ENCODE measurements at places on chromosomes 16 and 17. TPM values are rescaled to one million over a fixed set of nuclear protein-coding genes. Genes with fewer than 3 reads are reported as not detected.

GRIN2A gene
- not detected for total RNA-seq

- DNase-seq = no peak
- H3K4me1 ChIP-seq = no peaks in the 10 kb centered on the region
- H3K27ac ChIP-seq = no peak overlapping the region
- H3K36me3 ChIP-seq = no peaks in the 10 kb centered on the region
Measured at GRCh38 chr16:2422123-2422867, 7.0 kb upstream of the CCNF start.

- no peaks in the 10 kb centered on the region for H3K36me3 ChIP-seq
- H3K27me3 ChIP-seq = no peaks in the 10 kb centered on the region
- no peak for DNase-seq
- H3K27ac ChIP-seq = no peak overlapping the region
- H3K4me1 ChIP-seq = no peaks in the 10 kb centered on the region
Measured at GRCh38 chr17:4849011-4849536, 15.9 kb downstream of the MINK1 start.

KRT20 gene
- total RNA-seq = not detected

DNA sequence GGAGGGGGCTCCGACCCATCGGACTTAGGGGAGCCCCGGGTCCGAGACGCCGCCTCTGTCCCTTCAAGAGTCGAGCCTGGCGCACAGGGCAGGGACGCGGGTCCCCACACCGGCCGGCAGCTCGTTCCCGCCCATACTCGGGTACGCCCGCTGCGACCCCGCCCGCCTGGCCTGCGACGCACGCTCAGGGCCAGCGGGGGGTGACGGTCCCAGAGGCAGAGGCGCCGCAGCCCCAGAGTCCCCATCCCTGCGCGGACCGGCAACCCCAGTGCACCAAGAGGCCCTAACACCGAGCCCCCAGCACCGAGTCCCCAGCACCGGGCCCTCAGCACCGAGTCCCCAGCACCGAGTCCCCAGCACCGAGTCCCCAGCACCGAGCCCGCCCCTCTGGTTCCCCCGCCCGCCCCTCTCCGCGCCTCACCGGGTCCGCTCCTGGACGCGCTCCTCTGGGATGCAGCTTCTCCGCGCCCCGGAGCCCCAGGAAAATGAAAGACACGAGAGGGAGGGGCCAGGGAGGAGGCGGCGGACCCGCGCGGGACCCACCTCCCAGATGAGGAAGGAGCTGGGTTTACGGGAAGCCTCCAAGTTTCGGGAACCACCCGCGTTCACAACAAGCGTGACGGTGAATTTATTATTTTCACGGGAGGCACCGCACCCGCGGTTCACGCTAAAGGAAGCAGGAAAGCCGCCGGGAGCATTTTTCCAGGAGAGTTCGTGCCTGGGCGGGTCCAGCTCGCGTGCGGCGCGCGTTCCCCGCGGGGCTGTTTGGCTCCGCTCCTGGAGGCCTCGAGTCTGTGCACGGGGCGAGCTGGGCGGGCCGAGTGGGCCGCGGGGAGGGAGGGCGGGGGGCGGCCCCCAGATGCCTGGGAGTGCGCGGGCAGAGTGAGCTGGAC, at the start of gene SECTM1:
Gene SECTM1 (minus strand): TSS at position 488 of the 893 bp plus-strand sequence. CDS start 6,526 bp downstream, outside the sequence.
- H3K36me3 ChIP-seq = no peaks in the 10 kb centered on the region
- H3K27ac ChIP-seq = peak within 1 kb of the TSS; percentile 97
- no peak for DNase-seq
- H3K27me3 ChIP-seq = no peaks in the 10 kb centered on the region
- peak within 1 kb of the TSS; percentile 55 for H3K4me3 ChIP-seq
- peaks cover 5% of the 10 kb centered on the region for H3K4me1 ChIP-seq

NACA2 gene
- not detected for total RNA-seq

DNA sequence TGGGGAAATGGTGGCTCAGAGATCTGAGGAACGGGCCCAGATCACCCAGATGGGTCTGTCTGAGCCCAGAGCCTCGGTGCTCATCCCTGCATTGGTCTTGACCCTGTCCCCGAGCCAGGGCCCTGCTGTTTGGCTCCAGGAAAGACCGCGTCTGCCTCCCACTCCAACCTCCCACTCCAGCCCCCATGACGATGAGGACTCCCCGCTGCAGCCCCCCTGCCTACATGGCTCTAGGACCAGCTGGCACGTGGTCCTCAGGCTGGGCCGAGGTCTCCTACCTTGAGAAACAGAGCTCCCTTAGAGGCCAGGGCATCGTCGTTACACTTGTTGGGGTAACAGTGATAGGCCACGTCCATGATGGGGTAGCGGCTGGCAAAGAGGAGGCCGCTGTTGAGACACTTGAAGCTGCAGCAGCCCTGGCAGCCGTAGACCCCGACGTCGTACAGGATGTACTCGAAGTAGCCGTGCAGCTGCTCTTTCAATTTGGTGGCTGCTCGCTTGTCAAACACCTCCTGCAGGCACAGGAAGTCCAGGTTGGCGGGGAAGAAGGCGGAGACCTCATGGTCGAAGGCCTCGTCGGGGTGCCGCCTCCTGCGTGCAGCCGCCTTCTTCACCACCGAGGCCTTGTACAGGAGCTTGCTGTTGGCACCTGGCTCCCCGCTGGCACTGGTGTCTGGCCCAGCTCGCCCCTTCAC, 59.9 kb downstream of the PRMT7 start:
- H3K4me1 ChIP-seq = peaks cover 13% of the 10 kb centered on the region
- DNase-seq = no peak
- H3K27me3 ChIP-seq = no peaks in the 10 kb centered on the region
- no peaks in the 10 kb centered on the region for H3K36me3 ChIP-seq
- H3K4me3 ChIP-seq = no peak overlapping the region

DNA sequence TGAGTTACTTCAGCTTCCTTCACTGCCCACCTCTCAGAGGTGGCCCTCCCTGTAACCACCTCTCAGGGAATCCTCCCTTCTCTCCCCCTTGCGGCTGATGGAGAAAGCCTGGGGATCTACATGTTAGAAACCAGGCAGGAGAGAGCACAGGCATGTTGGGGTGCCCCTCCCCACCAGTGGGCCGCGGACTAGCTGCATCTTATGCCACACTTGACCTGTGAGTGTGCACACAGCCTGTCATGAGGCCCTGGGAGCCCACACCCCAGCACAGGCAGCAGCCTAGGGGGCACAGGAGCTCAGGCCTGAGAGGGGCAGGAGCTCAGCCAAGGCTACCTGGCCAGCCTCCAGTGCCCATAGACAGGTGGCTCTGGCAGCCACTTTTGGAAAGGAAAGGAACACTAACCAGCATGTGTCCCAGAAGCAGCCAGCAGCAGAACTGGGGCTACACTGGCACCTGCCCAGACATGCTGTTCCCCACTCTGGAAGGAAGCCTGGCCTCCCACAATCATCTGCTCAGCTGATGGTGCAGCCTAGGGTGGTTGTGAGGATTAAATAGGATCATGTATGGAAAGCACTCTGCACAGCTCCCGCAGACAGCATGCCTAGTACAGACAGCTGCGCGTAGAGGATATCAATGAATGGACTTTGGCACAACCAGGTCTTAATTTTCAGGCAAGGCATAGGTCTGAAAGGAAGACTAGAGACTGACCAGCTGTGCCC, 60.5 kb downstream of the TMEM132E start:
- no peaks in the 10 kb centered on the region for H3K36me3 ChIP-seq
- H3K4me1 ChIP-seq = no peaks in the 10 kb centered on the region
- H3K27ac ChIP-seq = no peak overlapping the region
- H3K4me3 ChIP-seq = no peak overlapping the region

OR1A1 gene
- total RNA-seq = not detected

GRCh38 chr16:78505544-78506366, 406.3 kb downstream of the WWOX start:
- no peaks in the 10 kb centered on the region for H3K36me3 ChIP-seq
- H3K27ac ChIP-seq = peak overlapping the region; percentile 90
- no peaks in the 10 kb centered on the region for H3K4me1 ChIP-seq
- H3K4me3 ChIP-seq = peak overlapping the region; percentile 42

DNA sequence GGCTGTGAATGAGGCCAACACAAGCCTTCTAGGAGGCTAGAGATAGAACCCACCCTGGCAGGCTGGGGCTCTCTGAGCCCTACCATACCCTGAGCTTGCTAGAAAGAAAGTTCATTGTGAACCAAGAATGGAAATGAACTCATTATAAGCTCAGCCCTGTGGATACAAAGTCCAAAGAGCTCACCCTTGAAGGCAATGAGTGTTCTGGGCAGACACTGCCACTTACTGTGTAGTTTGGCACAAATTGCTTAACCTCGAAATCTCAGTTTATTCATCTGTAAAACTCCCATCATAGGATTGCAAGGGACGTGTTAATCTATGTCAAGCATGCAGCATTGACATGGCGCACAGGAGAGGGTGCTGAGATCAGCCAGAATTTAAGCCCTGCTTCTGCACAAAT, 5.5 kb downstream of the KDM8 start:
- no peak for DNase-seq
- H3K36me3 ChIP-seq = no peaks in the 10 kb centered on the region
- no peaks in the 10 kb centered on the region for H3K27me3 ChIP-seq
- H3K4me3 ChIP-seq = no peak overlapping the region

GRCh38 chr17:32445074-32445415, 735 bp downstream of the PSMD11 start:
- peak overlapping the region; percentile 96 for H3K4me3 ChIP-seq
- peak; percentile 54 for DNase-seq
- H3K27ac ChIP-seq = peak overlapping the region; percentile 71

- no peak overlapping the region for H3K27ac ChIP-seq
- H3K36me3 ChIP-seq = no peaks in the 10 kb centered on the region
- no peak for DNase-seq
- H3K4me1 ChIP-seq = peaks cover 13% of the 10 kb centered on the region
Measured at GRCh38 chr17:75503976-75504346, 11.4 kb downstream of the CASKIN2 start.

BCAR1 gene
- total RNA-seq = 35.5 TPM

DNA sequence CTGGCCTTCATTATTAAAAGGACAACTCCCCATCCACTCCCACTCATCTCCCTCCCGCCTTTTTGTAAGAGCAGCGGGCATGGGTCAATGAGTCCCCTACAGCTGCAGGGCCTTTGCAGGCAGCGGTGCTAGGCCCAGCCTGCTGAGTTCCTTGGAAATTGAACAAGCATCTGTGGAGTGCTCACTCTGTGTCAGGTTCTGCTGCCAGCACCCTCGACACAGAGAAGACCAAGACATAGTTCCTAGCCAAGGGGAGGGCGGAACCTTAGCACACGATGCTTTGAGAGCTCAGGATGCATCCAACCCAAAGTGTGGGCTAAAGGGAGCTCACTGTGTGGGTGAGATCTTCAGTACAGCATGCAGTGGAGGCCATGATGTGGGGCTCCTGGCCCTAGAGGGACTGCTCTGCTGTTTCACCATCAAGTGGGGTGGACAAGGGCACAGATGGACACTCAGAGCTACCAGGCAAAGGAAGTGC, 27.6 kb downstream of the RMI2 start:
- peak; percentile 17 for DNase-seq
- H3K27ac ChIP-seq = no peak overlapping the region
- no peaks in the 10 kb centered on the region for H3K4me1 ChIP-seq
- no peak overlapping the region for H3K4me3 ChIP-seq

- no peak overlapping the region for H3K27ac ChIP-seq
- no peaks in the 10 kb centered on the region for H3K4me1 ChIP-seq
- H3K4me3 ChIP-seq = no peak overlapping the region
- DNase-seq = no peak
Measured at GRCh38 chr17:1216217-1217088, 36.7 kb upstream of the ABR start.

- H3K27me3 ChIP-seq = no peaks in the 10 kb centered on the region
- H3K27ac ChIP-seq = no peak overlapping the region
- no peaks in the 10 kb centered on the region for H3K36me3 ChIP-seq
- no peak for DNase-seq
- no peak overlapping the region for H3K4me3 ChIP-seq
Measured at GRCh38 chr17:27986805-27987684, 55.4 kb upstream of the NLK start.

GRCh38 chr17:17579691-17580090, 11.8 kb downstream of the PEMT start:
- no peaks in the 10 kb centered on the region for H3K36me3 ChIP-seq
- H3K27me3 ChIP-seq = no peaks in the 10 kb centered on the region
- DNase-seq = peak; percentile 62
- no peaks in the 10 kb centered on the region for H3K4me1 ChIP-seq

DNA sequence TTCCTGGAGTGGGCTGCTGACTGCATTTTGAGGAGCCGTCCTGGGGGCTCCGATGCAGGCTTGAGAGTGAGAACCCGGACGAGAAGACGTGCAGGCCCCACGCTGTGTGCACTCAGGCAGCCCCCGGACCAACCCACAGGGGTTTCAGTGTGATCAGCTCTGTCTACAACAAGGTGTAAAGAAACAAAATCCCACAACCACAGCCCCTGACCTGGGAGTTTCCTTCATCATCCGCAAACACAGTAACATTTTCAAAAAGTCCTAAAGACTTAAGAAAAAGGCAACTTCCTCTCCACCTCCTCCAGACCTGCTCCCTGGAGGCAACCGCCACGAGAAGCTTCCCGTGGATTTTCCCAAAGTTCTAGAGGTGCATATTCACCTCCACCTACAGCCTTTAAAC, 15.4 kb upstream of the MEAK7 start:
- no peaks in the 10 kb centered on the region for H3K27me3 ChIP-seq
- no peak overlapping the region for H3K4me3 ChIP-seq
- no peak overlapping the region for H3K27ac ChIP-seq

GRCh38 chr17:79808763-79809529, 12.1 kb upstream of the CBX8 start:
- H3K36me3 ChIP-seq = no peaks in the 10 kb centered on the region
- no peak for DNase-seq
- H3K4me3 ChIP-seq = no peak overlapping the region
- H3K27me3 ChIP-seq = peaks cover 77% of the 10 kb centered on the region
- H3K27ac ChIP-seq = no peak overlapping the region

P2RX1 gene
- total RNA-seq = not detected

GRCh38 chr17:15888436-15888835, 56.5 kb upstream of the ADORA2B start:
- no peak for DNase-seq
- no peaks in the 10 kb centered on the region for H3K27me3 ChIP-seq
- no peak overlapping the region for H3K4me3 ChIP-seq
- no peaks in the 10 kb centered on the region for H3K4me1 ChIP-seq

GTF3C1 gene
- 33.0 TPM for total RNA-seq

DNA sequence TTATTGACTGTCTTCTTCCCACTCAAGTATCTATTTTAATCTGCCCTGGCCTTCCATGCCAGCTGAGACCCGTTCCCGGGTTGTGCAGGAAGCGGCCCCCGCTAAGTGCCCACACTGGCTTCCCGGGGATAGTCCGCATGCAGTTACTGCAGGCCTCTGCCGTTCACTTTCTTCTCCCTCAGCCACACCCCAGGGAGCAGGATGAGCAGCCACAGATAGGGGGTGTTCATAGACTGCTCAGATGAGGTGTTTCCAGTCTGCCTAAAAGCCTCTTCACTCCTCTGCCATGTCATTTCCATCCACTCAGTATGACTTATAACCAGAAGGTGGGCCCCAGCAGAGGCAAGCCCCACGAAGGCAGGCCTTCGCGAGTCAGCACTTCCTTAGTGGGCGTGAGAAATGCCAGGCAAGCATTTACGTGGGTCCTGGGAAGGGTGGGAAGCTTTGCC, 7.7 kb downstream of the MED9 start:
- H3K4me3 ChIP-seq = no peak overlapping the region
- H3K27me3 ChIP-seq = no peaks in the 10 kb centered on the region
- no peak overlapping the region for H3K27ac ChIP-seq
- no peak for DNase-seq
- peaks cover 5% of the 10 kb centered on the region for H3K36me3 ChIP-seq

All from right lobe of liver (tissue), 6 donors.